ENCODE measurements at places on chromosomes 4 and X. TPM values are rescaled to one million over a fixed set of nuclear protein-coding genes. Genes with fewer than 3 reads are reported as not detected.

Gene ARHGAP4
- 53.8 TPM for total RNA-seq

Gene HDX
- 6.0 TPM for total RNA-seq

Gene NAP1L5
- total RNA-seq = 8.5 TPM

Gene AMTN
- total RNA-seq = not detected

Measured in mucosa of gallbladder (tissue), 1 donor.